ENCODE measurements at places on chromosomes 5 and 9. TPM values are rescaled to one million over a fixed set of nuclear protein-coding genes. Genes with fewer than 3 reads are reported as not detected.

Gene MARCOL
- not detected for total RNA-seq

DNA sequence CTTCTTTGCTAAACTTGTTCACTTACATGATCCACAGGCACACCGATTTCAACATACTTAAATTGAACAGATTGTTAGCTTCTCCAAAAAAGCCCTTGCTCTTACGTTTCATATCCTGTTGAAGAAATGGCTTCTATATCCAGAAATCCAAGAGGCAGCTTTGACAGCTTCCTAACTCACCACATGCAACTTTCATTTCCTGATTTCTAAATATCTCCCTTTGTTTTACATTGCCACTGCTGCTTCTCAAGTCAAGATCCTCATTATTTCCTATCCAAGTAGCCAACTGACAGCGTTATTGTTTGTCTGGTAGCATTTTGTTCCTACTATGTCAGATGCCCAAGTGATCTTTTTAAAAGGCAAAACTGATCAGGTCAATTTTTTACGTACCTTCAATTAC, 913.2 kb upstream of the TYRP1 start:
- DNase-seq = no peak
- no peaks in the 10 kb centered on the region for H3K27me3 ChIP-seq
- H3K36me3 ChIP-seq = no peaks in the 10 kb centered on the region

DNA sequence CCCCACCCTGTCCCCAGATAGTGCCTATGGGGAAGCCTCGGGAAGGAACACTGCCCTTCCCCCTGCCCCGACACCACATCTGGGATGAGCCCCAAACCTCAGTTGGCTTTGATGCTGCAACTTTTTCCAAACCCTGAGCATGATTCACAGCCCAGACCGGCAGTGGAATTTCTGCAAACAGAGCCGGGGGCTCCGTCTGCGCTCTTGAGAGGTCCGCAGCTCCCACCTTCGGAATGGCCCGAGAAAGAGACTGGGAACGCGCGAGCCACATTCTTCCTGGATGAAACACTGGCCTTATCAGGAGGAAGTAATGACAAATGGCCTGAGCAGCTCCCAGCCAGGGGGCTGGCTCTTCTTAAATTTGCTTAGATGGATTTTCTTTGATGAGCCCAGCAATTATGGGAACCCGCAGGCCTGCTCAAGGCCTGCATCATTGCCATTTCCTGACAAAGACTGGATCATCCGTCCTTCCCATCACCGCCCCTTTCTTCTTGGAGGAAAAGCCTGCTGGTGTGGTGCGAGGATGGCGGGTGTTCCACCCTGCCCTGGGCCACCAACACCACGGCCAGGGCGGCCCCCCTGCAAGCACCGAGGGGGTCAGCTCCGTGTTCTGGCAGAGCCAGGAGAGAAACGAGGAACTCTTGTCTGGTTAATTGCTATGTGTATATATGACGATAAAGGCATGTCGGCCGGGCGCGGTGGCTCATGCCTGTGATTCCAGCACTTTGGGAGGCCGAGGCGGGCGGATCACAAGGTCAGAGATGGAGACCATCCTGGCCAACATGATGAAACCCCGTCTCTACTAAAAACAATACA, 38.8 kb upstream of the COL5A1 start:
- DNase-seq = no peak
- H3K36me3 ChIP-seq = no peaks in the 10 kb centered on the region
- no peaks in the 10 kb centered on the region for H3K27me3 ChIP-seq

DNA sequence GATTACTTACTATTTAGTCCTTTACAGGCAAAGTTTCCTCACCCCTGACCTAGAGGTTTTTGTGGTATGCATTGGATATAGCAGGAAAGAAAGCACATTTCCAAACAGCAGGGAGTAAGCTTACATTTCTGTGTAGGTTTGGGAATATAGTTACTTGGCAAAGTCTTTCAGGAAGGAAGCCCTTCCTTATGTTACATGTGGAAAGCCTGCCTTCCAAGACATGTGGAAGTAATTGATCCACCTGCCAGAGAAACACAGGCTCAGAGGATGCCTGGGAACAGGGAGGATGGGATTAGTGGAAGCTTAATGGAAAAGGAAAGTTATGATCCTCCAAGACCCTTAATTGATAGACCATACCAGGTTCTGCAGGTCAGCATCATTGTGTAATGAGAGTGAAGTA, 87.3 kb upstream of the PPP1R2B start:
- H3K36me3 ChIP-seq = no peaks in the 10 kb centered on the region
- DNase-seq = no peak
- H3K4me3 ChIP-seq = no peak overlapping the region
- H3K27ac ChIP-seq = no peak overlapping the region
- no peaks in the 10 kb centered on the region for H3K4me1 ChIP-seq

- DNase-seq = no peak
- no peaks in the 10 kb centered on the region for H3K36me3 ChIP-seq
- peaks cover 4% of the 10 kb centered on the region for H3K27me3 ChIP-seq
- no peak overlapping the region for H3K27ac ChIP-seq
- no peaks in the 10 kb centered on the region for H3K4me1 ChIP-seq
Observed at GRCh38 chr5:160774666-160775315, 77.2 kb downstream of the ATP10B start.

Gene EQTN
- total RNA-seq = not detected

- no peak overlapping the region for H3K4me3 ChIP-seq
- no peaks in the 10 kb centered on the region for H3K36me3 ChIP-seq
- no peaks in the 10 kb centered on the region for H3K27me3 ChIP-seq
- DNase-seq = no peak
- no peak overlapping the region for H3K27ac ChIP-seq
- H3K4me1 ChIP-seq = peaks cover 4% of the 10 kb centered on the region
Observed at GRCh38 chr5:14576206-14576605, 5.4 kb upstream of the OTULINL start.

Gene CDX1
- not detected for total RNA-seq

Gene RPP25L
- total RNA-seq = 5.7 TPM

GRCh38 chr5:9564752-9565151, 18.9 kb upstream of the SEMA5A start:
- no peaks in the 10 kb centered on the region for H3K27me3 ChIP-seq
- no peaks in the 10 kb centered on the region for H3K36me3 ChIP-seq
- H3K4me1 ChIP-seq = no peaks in the 10 kb centered on the region
- H3K27ac ChIP-seq = no peak overlapping the region
- H3K4me3 ChIP-seq = no peak overlapping the region

- peaks cover 24% of the 10 kb centered on the region for H3K4me1 ChIP-seq
- H3K4me3 ChIP-seq = no peak overlapping the region
- H3K27me3 ChIP-seq = peaks cover 19% of the 10 kb centered on the region
Observed at GRCh38 chr9:105401651-105402050, 46.2 kb upstream of the FSD1L start.

DNA sequence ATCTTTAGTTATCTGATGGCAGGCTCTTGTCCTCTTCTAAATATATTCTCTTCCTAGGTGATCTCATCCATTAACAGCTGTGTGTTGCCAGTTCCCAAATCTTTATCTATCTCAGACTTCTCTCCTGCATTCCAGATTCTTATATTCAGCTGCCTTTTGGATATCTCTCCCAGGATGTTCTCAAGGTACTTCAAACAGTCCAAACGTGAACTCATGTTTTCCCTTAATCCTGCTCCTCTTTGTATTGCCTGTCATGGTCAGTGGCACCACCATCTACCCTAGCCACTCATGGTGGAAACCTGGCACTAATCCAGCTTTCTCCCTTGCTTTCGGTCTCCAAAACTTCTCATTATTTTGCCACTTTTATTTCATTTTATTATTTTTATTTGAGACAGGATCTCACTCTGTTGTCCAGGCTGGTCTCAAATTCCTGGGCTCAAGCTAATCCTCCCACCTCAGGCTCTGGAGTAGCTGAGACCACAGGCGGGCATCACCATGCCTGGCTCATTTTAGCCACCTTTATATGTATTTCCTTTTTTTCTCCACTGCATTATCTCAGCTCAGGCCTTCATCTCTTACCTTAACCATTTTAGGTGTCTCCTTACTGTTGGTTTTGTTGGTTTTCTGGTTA, 3.8 kb downstream of the ZFYVE16 start:
- H3K4me1 ChIP-seq = peaks cover 15% of the 10 kb centered on the region
- H3K4me3 ChIP-seq = no peak overlapping the region
- DNase-seq = no peak

DNA sequence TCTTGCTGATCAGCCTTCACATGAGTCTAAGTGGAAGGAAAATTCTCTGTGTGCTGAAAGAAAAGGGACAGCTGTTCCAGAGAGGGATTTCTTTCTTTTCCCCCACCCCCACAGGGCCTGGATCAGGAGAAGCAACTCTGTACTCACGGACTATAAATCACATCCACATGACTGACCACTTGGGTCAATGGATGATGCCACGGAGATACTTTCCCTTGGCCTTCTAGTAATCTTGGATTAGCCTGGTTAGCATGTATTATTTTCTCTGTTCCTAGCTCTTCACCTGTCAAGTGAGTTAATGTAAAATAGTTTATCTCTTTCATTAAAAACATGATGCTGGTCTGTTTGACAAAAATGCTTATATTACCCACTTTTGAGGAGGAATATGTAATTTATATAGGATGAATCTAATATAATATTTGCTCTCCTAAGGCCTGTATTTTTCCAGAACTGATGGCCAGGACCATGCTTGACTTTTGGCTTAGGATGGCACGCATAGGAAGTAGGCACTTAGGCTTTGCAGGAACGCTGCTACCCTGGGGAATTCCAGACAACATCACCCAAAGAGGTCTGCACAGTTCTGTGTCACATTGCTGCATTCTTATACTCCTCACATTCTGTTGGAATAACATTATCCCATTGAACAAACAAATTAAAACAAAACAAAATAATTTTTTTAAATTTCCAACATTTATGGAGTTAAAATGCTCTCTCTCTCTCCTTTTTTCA, 892.1 kb downstream of the TLE1 start:
- no peaks in the 10 kb centered on the region for H3K4me1 ChIP-seq
- DNase-seq = no peak
- no peak overlapping the region for H3K27ac ChIP-seq
- no peaks in the 10 kb centered on the region for H3K36me3 ChIP-seq
- H3K4me3 ChIP-seq = no peak overlapping the region
- no peaks in the 10 kb centered on the region for H3K27me3 ChIP-seq

Gene PCDHA4
- total RNA-seq = not detected

DNA sequence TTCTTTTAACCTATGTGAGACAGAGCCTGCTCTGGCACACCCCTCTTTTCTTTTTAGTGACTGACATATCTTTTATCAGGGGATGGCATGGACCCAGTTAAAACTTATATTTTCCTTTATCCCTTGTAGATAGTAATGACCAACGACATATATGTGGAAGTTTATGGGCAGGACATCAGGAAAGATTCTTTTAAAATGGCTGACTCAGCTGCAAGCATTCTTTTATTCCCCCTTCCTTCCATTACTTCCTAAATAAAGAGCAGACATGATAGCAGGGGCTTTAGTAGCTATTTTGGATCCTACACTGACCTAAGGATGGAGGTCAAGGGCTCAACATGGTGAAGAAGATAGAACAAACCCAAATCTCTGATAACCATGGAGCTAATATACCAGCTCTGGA, 25.0 kb upstream of the VPS13A start:
- H3K36me3 ChIP-seq = no peaks in the 10 kb centered on the region
- no peak overlapping the region for H3K4me3 ChIP-seq
- no peaks in the 10 kb centered on the region for H3K27me3 ChIP-seq
- H3K27ac ChIP-seq = no peak overlapping the region

- no peaks in the 10 kb centered on the region for H3K27me3 ChIP-seq
- no peak overlapping the region for H3K4me3 ChIP-seq
- no peak overlapping the region for H3K27ac ChIP-seq
- no peaks in the 10 kb centered on the region for H3K36me3 ChIP-seq
- H3K4me1 ChIP-seq = no peaks in the 10 kb centered on the region
- DNase-seq = no peak
Observed at GRCh38 chr5:54090495-54091120, 219.8 kb downstream of the ARL15 start.

- no peak overlapping the region for H3K27ac ChIP-seq
- H3K27me3 ChIP-seq = no peaks in the 10 kb centered on the region
- no peaks in the 10 kb centered on the region for H3K36me3 ChIP-seq
- no peak for DNase-seq
Observed at GRCh38 chr5:42242881-42243485, 180.3 kb upstream of the GHR start.

DNA sequence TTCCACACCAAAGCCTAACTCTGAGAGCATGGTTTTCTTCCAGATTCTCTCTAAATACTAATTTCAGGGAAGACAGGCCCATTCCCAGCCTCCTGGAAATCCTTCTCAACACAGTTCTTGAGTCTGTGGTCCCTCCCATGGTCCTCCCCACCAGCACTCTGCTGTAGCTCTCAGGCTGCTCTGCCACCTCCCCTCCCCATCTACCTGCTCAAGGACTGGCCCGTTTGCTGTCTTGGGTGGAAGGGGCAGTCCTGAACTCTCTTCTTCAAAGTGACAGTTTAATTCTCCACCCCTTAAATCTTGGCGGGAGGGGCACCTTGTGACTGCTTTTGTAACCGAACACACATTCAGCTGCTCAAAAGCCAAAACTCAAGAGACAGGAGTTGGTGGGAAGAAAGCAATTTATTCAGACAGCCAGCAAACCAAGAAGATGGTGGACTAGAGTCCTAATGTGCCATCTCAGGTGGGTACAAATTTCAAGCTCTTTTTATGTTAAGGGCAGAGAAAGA, 7.6 kb upstream of the LCN15 start:
- H3K27ac ChIP-seq = no peak overlapping the region
- peaks cover 5% of the 10 kb centered on the region for H3K27me3 ChIP-seq

DNA sequence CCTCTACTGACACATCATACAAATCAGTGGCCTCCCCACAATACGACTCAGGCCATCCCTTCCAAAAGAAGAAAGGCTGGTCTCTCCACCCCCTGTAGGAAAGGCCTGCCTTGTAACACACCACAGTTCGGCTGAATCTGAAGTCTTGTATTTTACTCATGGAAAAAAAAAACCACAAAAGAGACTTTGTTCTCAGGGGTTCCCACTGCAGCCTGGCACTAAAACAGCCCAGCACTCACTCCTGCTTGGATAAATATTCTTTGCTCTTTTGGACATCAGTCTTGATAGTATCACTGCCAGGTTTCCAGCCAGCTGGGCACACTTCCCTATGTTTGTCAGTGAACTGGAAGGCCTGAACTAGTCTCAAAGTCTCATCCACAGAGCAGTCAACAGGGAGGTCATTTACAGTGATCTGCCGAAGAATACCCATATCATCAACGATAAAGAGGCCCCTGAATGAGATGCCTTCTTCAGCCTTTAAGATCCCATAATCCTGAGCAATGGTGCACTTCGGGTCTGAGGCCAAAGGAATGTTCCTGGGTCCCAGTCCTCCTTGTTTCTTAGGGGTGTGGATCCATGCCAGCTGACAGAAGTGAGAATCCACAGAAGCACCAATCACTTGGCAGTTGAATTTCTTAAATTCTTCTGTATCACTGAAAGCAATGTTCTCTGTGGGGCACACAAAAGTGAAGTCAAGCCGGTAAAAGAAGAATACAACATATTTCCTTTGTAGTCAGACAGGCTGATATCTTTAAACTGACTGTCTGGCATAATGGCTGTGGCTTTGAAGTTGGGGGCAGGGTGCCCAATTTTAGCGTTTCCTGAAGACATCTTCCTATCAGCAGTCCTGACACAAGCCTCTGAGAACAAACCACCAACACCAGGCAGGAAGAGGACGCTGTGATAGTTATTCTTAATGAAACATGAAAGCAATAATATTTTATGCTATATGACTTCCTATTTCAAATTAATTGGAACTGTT, 198.1 kb downstream of the LURAP1L start:
- H3K4me1 ChIP-seq = no peaks in the 10 kb centered on the region
- H3K36me3 ChIP-seq = no peaks in the 10 kb centered on the region
- H3K27me3 ChIP-seq = no peaks in the 10 kb centered on the region
- H3K27ac ChIP-seq = no peak overlapping the region

- no peak for DNase-seq
- H3K4me3 ChIP-seq = no peak overlapping the region
Observed at GRCh38 chr5:170216257-170216864, 16.4 kb upstream of the C5orf58 start.
